ENCODE measurements at places on chromosomes 3 and 15.

DNA sequence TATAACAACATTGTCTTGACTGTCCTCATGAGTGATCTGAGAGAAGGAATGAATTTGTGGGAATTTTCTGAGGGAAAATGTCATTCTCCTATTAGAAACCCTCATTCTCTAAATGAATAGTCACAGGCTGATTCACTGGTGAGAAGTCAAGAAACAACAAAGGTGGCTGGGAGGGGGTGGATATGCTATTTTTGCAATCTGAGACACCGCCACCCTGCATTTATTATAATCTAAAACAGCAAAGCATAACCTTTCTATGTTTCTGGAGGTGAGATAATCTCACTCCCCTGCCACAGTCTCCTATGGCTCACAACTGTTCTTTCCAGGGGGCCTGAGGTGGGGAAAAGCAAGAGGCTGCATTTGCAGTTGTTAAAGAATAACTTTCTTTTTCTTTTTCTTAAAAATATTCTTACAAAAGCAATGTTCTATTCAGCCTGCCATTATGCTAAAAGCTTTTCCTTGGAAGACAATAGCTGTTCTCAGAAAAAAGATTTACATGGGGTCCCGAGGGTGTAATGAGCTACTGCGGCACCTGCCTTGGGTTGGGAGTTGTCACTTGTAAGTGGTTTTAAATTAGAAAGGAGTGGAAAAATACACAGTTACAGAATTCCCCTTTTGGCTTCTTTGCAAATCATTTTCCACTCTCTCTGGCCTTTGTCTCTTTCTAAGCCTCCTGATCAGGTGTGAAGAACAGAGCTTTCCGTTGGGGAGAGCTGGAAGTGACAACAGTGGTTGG is 220.9 kb downstream of the AGBL1 start:
- no peak for DNase-seq

- no peak for DNase-seq
These were observed at the start of gene SLITRK3 for GRCh38 chr3:165195640-165196576. Gene SLITRK3, minus strand, starts transcription at chr3:165196384. Its CDS starts 5,554 bp downstream, at chr3:165190830.

- DNase-seq: no peak
These were observed 75.3 kb downstream of the TMEM108 start for GRCh38 chr3:133113526-133113925.

DNA sequence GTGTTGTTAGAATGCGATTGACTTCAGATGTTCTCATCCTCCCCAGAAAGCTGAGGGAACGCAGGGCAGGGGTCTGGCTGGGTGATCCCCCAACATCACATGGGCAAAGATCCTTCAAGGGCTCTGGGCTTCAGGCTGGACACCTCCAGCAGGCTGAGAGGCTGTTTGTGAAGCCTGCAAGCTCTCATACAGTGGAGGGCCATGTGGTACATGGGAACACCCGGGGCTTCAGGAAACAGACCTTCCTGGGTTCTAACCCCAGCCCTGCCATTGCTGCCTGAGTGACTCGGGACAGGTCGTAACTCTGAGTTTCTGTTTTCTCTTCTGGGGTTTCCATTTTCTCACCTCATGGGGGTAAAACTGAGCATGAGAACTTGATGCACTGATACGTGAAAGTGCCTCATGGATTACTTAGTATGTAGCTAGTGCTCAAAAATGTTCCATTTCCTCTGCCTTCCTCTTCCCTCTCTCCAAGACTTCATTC is 81.2 kb downstream of the TLE3 start:
- DNase-seq: no peak

- DNase-seq: no peak
These were observed 380.8 kb upstream of the NDN start for GRCh38 chr15:24067733-24068501.

- DNase-seq: no peak
These were observed 259.8 kb upstream of the CTDSPL start for GRCh38 chr3:37601832-37602231.

DNA sequence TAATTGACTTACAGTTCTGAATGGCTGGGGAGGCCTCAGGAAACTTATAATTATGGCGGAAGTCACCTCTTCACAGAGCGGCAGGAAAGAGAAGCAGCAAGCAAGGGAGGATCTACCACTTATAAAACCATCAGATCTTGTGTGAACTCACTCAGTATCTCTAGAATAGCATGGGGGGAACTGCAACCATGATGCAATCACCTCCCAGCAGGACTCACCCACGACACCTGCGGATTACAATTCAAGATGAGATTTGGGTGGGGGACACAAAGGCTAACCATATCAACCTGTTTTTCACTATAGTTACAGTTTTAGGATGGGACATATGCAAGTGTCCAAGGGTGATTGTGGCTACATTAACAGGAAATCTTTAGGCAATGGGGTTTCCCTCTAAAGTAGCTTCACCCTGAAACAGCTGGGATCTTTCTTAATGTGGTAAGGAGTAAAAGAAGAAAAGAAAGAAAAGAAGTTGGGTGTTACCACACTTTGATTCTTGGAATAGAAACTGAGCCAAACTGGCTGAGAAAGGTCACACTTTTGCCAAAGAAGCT is 453.8 kb downstream of the OTOL1 start:
- no peak for DNase-seq

- DNase-seq: no peak
These were observed 61.9 kb downstream of the LRRK1 start for GRCh38 chr15:100981086-100981485.

DNA sequence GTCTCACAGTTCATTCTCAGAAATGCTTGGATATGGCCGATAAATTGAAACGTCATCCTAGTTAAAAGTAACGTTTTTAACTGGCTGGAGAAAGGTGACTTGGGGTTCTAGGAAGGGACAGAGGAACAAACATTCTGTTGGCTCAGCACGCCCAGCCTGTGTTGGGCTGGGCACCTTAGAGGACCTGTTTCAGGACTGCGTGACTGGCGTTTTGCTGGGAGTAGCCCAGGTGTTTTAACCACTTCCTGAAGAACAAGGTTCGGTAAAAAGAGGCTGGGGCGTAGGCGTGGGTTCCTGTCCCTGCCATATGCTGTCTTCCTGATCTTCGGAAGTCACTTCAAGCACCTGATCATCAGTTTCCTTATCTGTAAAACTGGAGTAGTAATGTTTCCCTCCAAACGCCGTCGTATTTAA is 1.1 kb upstream of the TLNRD1 start:
- no peak for DNase-seq

DNA sequence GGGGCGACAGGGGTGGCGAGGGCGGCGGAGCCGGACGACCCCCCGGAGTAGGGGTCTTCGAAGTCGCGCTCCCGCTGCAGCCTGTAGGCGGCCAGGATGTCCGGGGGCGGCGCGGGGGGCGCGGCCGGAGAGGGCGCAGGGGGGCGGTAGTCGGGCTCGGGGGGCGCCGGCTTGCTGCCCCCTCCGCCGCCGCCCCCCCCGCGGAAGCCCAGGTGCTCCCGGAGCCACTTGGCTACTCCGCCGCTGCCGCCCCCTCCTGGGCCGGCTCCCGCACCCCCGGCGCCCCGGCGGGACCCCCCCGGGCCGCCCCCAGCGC is 230 bp downstream of the SHF start:
- no peak for DNase-seq

GRCh38 chr15:96333131-96334016 is 2.9 kb downstream of the NR2F2 start:
- no peak for DNase-seq

DNA sequence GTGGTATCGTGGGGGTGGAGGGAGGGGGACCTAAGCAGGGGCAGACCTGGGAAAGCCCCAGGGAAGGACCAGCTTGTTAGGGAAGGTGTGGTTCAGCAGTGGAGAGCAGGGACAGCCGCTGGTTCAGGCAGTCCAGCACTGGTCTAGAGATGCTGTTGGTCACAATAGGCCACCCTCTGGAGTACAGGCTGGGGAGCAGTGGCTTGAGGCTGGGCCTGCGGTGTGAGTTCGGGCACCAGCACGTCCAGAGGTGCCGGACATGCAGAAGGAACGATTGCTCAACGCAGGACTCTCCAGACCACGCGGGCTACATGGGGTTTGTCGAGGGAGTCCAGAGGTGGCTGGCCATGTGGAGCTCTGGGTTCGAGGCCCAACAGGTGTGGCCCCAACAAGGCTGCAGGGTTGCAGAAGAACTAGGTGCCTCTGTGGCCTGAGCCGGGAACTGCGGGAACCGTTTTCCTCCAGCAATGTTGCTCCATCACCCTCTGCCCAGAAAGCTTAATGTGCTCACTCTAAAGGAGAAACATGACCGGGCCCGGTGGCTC is 143.9 kb downstream of the APBA2 start:
- DNase-seq: no peak

- no peak for DNase-seq
These were observed 346.3 kb upstream of the UMPS start for GRCh38 chr3:124383846-124384466.

DNA sequence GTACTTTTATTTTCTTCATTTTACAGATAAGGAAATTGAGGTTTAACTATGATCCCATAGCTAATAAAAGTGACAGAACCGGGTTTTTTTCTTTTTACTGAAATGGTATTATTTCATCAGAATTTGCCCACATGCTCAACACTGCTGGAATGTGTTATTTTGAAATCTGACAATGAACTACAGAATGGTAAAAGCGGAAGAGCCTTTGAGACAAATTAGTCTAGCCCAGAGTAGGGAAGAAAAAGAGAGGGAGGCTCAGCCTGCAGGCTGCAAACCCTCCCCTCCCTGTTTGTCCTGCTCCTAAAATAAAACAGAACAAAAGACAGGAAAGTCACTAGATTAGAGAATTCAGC is 100.3 kb upstream of the LIPC start:
- no peak for DNase-seq

- no peak for DNase-seq
These were observed 338.1 kb upstream of the TGFBR2 start for GRCh38 chr3:30268288-30268687.

GRCh38 chr3:166351461-166351860 is 514.2 kb upstream of the BCHE start:
- DNase-seq: no peak

DNA sequence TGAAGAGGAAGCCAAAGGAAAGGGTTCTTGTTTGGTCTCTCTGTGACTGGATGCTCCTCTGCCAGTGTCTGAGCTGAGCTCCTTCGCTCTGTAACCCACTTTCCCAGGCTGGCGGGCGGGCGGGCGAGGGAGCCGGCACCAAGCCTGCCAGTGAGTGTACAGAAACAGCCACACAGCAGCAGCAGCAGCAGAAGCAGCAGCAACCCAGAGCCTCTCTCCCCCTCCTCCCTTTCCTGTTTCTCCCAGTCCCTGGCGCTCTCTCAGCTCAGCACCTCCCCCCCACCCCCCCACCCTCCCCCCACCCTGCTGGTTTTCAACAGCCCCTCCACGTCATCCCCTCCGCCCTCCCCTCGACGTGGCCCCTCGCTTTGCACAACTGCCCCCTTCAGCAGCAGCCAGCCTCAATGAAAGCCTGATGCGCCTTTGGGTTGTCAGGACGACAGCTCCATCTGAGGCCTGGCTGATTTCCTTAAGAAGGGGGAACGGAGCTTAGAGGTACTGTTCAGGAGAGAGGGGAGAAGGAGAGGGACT is at the start of gene LSAMP:
Gene LSAMP (minus strand): TSS at position 177 of the 531 bp plus-strand sequence.
- DNase-seq: no peak

GRCh38 chr3:126180477-126181397 is at the start of gene ALDH1L1:
Gene ALDH1L1, minus strand, starts transcription at chr3:126180586. Its CDS starts 19,607 bp downstream, at chr3:126160979.
- no peak for DNase-seq

GRCh38 chr3:195171093-195171873 is 99.7 kb downstream of the XXYLT1 start:
- no peak for DNase-seq

DNA sequence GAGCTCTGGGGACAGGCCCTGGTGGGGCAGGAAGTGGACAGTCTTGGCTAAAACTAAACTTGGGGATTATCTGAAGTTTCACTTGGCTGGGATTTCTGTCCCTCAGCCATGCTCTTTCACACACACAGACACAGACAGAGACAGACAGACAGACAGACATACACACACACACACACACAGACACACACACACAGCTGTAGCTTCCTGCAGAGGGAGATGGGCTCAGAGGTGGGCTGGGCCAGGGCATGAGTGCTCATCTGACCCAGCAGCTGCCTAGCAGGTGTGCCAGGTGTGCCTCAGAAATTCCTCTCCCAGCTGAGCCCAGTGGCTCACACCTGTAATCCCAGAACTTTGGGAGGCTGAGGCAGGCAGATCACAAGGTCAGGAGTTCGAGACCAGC is 3.3 kb downstream of the RHOV start:
- DNase-seq: no peak

DNA sequence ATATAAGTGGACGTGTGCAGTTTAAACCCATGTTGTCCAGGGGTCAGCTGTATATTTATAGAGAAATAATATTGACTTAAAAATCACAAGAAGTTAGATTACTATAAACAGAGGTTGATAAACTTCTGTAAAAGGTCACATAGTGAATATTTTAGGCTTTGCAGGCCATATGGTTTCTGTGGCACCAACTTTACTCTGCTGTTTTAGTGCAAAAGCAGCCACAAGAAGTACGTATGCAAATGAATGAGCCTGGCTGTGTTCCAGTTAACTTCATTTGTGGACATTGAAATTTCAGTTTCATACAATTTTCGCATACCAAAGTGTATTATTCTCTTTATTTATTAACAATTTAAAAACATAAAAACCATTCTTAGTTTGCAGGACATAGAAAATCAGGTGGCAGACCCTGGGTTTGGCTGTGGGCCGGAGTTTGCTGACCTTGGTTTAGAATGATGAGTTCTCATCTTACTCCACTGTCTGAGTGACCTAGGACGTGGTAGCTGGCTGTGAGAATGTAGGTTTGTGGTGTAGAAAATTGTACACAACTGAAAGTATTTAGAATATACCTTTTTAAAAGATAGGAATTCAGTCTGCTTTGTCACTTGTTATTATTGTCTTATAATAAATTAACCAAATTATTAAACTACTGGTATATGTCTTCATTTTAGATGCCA is 16.3 kb downstream of the FAN1 start:
- DNase-seq: no peak

DNA sequence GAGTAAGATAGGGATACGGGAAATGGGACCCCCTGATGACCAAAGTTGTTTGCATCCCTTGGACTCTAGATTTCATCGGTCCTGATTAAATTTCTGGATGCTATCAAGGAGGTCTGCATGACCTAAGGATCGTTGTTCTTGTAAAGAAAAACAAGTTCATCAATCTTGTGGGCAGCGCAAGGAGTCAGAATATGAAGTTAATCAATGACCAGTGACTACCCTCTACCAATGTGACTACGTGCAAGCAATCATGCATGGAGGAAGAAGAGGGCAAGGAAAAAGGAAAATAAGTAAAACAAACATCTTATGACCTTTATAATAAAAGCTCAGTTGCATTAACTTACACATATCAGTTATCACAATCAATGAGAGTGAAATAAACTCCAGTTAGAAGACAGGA is 139.7 kb downstream of the RTP4 start:
- DNase-seq: no peak

Data from stimulated activated CD4-positive, alpha-beta T cell treated with anti-CD3 and anti-CD28 coated beads, Interleukin-12 subunit alpha, Interleukin-12 subunit beta, amount 100 ng/mL, for 48 hours (primary cell).